ENCODE measurements at places on chromosomes 5 and 9. TPM values are rescaled to one million over a fixed set of nuclear protein-coding genes. Genes with fewer than 3 reads are reported as not detected.

The PBX3 gene
- 45.7 TPM for total RNA-seq

The EPB41L4B gene
- total RNA-seq = 6.9 TPM

DNA sequence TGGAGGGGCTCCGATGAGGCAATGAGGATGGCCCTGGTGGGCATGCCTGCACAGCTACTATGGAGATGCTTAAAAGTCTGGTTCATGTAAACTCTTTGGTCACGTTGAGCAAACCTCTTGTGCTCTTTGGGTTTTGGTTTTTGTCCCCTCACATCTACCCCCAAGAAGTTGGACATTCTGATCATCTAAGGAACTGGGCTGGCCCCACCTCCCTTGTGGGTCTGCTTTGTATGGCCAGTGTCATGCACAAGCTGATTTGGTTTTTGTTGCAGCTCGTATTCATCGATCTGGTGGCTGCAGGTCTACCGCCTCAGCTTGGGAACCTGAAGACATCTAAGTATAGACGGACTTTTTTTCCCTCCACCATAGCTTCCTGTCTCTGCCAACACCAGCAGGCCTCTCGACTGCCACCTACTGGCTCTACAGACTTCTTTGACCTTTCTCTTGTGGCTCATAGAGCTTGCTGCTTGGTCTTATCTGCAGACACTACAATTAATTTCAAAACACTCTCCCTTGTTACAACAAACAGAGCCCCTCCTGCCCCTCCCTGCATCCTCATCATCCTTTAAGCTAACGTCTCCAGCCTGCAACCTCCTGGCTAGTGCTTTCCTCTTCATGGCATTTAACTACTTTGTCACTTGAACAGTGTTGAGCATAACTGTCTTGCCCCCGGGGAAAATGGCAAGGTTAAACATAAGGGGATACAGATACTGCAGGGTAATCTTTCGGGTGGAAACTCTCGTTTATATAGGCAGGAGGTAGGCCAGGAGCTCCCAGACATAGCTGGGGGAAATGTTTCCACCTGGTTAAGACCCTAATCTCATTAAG lies 34.5 kb downstream of the TSTD2 start:
- peak; percentile 92 for DNase-seq

GRCh38 chr5:59943452-59944113 lies 50.1 kb upstream of the PDE4D start:
- no peak for DNase-seq

Data from endodermal cell (in vitro differentiated cells).